ENCODE measurements at places on chromosomes 2 and 18.

DNA sequence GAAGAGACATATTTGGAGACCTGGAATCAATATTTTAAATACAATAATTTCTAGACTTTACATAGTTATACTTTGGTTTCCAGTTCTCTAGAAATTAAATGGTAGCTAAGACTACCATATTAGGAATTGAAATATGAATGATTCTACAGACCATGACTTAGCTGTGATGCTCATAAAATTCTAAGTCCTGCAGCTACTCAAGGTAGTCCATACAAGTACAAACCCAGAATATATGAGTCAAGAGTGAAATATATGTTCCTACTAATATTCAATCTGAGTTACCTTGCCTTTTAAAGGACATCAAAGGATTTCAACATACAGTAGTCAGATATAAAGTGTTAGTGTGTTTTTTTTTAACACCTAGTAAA is 10.1 kb upstream of the SPOPL start:
- DNase-seq = no peak

DNA sequence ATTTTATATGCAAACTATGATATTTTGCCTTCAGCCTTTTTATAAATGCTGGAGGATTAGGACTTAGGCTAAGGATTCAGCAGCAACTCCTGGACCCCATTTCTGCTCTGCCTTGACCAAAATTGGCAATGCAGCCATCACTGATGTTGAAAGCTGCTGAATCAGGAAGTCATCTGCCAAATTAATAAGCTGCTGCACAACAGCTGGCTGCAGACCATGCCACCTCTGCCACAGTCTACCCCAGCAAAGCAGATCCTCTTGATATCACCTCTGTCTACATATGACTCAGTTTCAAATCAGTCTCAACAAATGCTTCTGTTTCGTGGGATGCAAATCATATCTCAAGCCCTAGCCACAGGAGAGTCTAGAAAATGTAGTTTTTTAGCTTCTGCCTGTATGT is 7.1 kb upstream of the SOS1 start:
- DNase-seq = peak; percentile 24

DNA sequence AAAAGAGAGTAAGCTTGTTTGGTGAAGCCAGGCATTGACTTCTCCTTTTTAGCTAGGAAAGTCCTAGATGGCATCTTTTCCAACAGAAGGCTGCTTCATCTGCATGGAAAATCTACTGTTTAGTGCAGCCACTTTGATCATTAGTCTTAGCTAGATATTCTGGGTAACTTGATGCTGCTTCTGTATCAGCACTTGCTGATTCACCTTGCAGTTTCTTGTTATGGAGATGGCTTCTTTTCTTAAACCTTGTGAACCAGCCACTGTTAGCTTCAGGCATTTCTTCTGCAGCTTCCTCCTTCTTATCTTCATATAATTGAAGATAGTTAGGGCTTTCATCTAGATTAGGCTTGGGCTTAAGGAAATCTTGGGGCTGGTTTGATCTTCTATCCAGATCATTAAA is 639.7 kb downstream of the TDRD15 start:
- DNase-seq = no peak

GRCh38 chr2:119419065-119419464 is 12.6 kb upstream of the TMEM37 start:
- DNase-seq = peak; percentile 59

GRCh38 chr2:143205106-143205764 is 76.0 kb downstream of the ARHGAP15 start:
- no peak for DNase-seq

GRCh38 chr18:27178424-27178823 is 6.7 kb downstream of the CHST9 start:
- no peak for DNase-seq

DNA sequence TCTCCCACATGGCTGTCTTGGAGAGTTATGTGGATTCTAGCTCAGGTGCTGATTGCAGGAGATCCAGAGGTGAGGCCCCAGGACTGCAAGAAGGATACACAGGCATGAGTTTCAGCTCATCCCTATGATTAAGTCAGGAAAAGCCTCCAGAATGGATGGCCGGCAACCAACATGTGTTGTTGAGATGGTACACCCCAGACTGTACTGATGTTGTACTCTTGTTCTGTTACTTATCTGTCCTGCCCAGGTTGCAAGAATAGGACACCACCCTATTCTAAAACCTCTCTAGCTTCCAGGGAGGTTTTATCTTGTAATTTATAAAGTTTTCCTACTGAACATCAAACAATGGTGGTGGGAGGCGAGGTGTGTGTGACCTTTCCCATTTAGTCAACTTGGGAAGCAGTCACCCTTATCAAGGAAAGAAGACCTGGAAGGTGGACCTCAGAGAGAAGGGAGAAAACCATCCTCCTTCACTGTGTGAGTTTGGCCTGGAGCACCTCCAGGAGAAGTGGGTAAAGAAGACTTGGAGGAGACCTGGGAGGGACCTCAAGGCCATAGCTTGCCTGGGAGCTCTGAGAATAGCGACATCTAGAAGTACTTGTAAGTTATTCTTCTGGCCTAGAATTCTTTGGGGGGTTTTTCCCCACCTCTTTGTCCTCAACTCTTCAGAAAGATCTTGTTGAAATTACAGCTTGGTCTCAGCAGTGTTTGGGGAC is 8.6 kb downstream of the FAM124B start:
- DNase-seq = no peak

DNA sequence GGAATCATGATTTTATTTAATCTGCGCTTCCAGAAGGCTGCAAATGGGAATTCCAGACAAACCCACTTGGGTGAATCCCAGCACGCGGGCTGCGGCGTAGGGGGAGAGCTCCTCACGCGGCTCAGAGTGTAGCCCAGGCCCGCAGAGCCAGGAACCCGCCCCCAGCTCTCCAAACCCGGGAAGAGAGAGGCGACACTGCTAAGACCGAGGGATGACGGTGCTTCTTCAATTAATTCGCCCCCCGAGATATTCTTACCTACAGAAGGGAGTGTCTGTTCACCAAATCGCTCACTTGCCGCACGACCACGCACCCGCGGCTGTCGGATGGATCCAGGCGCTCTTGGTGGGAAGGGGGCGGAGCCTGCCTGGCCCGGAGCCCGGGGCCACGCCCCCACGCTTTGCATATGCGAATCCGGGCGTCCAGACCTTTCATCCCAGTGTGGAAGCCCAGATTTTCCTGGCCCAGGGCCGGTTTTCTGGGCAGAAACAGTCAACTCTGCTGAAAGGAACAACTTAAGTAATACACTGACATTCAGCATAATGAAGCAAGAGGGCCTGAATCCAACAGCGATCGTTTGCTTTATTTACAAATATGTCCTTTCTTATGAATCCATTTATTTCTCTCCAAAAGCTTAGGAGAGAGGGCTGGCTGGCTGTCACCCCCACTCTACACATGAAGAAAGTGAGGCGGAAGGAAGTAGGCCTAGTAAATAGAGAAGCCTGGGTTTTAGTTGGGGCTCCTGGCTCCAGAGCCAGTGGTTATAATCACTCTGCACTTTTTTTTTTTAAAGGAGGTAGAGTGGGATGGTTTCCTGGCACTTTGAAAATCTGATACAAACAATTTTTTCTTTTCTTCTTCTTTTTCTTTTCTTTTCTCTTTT is at the start of gene SLC19A3:
Gene SLC19A3 (minus strand): TSS at position 342 of the 881 bp plus-strand sequence. CDS start 15,710 bp downstream, outside the sequence.
- DNase-seq = peak; percentile 73

DNA sequence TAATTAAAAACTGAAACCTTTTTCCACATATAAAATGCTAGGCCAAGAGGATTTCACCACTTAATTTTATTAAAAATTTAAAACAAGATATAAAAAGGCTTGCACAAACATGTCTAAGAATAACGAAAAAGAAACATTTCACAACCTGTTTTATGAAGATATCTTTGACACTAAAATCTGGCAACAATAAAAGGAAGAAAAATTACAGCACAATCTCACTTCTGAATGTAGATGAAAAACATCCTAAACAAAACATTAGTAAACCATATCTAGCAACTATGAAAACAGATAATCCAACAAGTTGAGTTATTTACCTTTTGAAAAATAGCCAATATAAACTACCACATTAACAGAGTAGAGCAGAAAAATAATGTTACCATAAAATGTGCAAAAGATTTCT is 185.4 kb upstream of the MMADHC start:
- no peak for DNase-seq

GRCh38 chr2:50514901-50515300 is 517.0 kb downstream of the NRXN1 start:
- no peak for DNase-seq

- peak; percentile 89 for DNase-seq
Observed at GRCh38 chr2:101442042-101442666, 32.8 kb downstream of the RFX8 start.

GRCh38 chr18:3058328-3059191 is 45.6 kb upstream of the LPIN2 start:
- no peak for DNase-seq

- DNase-seq = no peak
Observed at GRCh38 chr2:9168821-9169221, 37.8 kb upstream of the ASAP2 start.

GRCh38 chr2:233426619-233427342 is 72.5 kb downstream of the DGKD start:
- DNase-seq = peak; percentile 89

GRCh38 chr2:230614913-230615332 is 97.7 kb upstream of the CAB39 start:
- no peak for DNase-seq

DNA sequence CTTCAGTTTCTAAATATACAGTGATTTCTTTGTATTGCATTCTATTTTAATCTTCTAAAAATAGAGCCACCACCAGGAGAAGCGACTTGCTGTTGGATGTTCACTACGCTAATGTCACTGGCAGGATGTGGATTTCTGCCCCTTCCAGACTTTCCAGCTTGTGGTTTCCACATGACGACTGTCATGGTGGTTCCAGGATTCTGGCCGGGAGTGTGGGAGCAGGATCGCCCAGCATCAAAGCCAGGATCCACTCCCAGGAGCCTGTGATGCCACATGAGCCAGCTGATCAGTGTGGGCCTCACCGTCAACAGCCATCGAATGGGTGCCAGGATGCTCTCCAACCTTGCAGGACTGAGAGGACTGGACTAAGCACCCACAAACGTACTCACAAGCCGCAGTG is 148.8 kb downstream of the HDAC4 start:
- DNase-seq = peak; percentile 41

GRCh38 chr18:3450012-3450798 is at the start of gene TGIF1:
TGIF1 (plus strand) TSS chr18:3450172; CDS start chr18:3450490, 318 bp downstream.
- peak; percentile 90 for DNase-seq

DNA sequence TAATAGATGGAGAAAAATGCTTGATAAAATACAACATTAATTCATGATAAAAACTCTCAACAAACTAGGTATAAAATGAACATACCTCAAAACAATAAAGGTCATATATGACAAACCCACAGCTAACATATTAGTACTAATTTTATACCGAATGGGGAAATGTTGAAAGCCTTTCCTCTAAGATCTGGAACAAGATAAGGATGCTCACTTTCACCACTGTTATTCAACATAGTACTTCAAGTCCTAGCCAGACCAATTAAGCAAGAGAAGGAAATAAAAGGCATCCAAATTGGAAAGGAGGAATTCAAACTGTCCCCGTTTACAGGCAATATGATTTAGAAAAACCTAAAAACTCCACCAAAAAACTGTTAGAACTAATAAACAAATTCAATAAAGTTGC is 61.5 kb upstream of the CTIF start:
- DNase-seq = no peak

- no peak for DNase-seq
Observed at GRCh38 chr18:78429127-78430108, 550.2 kb upstream of the SALL3 start.

- no peak for DNase-seq
Observed at GRCh38 chr2:11562011-11562410, 28.2 kb downstream of the GREB1 start.

DNA sequence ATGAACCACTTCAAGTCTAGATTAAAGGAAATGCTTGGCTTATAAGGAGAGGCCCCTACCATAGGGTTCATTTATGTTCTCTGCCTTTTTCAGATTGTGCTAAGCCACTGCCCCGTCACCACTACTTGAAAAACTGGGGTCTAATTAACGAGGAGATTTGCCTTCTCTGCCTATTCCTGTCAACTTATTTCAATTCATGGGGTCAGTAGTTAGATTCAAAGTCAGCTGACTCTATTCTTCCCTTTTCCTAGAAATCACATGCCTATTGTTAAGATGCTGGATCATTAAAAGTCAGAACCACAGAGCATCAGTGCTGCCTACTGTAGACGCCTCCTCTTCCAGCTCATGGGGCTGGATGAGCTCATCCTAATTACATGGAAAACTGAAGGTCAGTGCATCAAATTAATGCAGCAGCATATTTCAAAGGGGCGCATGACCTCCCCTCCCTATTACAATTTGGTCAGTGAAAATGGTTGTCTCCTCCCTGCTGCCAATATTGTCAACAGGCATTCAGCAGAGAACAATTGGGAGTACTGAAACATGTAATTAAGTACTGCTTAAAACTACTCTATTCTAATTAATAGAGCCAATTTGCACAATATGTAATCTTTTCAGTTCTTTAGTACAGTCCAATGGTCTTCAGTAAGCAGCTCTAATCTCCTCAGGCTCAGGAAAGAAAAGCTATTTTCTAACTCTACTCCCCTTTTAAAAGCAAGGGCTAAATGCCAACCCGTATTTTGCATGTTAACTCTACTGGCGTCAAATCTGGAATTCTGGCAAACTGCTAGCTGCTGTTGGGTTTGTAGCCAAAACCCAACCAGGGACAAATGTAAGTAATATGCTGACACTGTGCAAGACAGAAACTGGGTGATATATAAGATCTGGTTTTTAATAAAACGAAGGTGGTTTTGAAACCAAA is 117.4 kb upstream of the ITGB6 start:
- DNase-seq = peak; percentile 52

DNA sequence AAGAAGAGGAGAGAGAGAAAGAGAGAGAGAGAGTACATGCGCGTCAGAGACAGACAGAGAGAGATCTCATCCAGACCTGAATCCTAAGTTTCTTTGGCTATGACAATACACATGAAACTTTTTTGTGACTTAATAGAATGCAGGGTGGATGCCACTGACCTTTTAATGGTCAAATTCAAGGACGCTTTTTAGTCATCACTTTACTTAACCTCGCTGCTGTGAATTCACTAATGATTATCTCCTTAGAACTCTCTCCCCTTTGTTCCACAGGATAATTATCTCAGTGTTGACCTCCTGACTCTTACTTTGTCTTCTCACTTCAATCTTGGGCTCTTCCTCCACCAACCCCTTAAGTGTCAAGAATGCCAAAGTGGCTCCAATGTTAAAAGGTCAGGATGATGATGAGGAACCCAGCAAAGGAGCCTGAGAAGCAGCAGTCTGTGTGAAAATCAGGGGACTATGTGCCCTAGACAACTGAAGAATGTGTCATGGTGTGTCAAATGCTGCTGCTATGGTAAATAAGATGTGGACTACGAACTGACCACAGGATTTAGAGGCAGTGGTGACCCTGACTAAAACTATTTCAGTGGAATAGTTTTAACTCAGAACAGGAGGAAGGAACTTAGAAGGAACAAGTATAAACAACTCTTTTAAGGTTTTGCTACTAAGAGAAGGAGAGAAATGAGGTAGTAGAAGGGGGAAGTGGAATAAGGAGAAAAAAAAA is 382.1 kb downstream of the ZEB2 start:
- peak; percentile 49 for DNase-seq

DNA sequence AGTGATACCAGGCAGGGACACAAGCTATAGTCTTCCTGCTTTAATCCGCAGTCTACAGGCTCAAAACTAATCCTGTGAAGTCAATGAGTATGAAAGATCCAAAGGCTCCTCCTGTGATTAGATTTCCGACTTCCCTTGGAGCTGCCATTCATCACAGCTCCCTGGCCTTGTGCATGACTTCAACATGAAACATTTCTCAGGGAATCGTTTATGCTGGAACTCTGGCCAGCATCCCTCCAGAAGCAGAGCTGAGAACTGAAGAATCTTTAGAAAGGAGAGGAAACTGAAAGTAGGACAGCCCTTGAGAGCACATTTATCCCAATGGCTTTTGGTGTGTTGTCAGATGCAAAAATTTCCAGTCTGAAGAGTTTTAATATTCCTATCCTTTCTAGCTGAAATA is 84.3 kb upstream of the SESTD1 start:
- DNase-seq = no peak

All from fibroblast of skin of right biceps (primary cell).